ENCODE measurements at places on chromosomes 6 and 20. TPM values are rescaled to one million over a fixed set of nuclear protein-coding genes. Genes with fewer than 3 reads are reported as not detected.
A peak's percentile ranks its signal among the peaks of the same experiment; 100 is the strongest.

DNA sequence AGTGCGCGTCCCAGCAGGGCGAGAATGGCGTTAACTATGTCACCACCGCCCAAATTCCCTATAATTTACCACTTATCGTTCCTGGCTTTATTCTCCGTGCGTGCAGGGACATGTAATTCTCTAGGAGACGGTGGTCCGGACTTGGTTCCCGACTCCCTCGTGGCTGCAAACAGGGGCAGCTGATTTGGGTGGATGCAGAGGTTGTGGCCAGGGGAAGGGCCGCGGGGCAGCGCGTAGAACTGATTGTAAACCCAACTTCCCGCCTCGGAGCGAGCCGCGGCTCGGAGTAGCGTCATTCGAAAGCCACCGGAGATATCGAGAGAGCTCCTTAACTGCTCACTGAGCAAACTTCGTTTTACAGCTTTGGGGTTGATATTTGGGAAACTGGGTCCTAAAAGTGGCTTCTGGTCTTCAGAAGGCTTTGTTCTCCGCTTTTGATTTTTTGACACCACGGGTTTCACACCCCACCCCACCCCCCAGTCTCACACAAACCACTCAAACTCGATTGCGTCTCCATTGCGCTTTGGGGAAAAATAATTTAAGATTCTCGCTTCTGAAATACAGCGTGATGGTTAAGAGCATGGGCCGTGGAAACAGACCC is 17.5 kb upstream of the ZSCAN9 start:
- ATAC-seq, result peak; percentile 81

GRCh38 chr6:141452354-141452686 is 680.4 kb upstream of the GJE1 start:
- no peak for ATAC-seq

DNA sequence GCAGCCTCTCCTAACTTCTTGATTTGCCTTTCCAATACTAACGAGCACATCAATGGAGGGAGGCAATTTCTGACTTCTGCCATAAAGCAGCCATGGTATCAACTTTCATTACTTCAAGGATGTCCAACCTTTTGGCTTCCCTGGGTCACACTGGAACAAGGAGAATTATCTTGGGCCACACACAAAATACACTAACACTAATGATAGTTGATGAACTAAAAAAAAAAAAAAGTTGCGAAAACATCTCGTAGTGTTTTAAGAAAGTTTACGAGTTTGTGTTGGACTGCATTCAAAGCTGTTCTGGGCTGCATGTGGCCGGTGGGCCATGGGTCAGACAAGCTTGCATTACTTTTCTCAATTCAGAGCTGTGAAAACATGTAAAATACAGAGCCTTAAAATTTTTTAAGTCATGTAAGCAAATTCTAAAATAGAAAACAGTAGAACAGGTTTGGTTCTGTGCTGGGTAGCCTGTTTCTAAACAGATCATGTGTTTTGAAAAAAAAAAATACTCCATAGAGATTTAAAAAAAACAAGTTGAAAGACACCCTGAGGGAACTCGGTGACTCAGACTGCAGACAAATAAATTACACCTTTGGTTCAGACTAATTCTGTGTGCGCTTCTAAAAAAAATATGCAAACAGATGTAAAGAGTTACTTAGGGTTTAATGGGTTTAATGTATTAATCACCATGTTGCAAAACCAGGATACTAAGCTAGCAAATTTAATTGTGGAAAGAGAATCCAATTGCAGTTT is 43.6 kb upstream of the SLC22A23 start:
- ATAC-seq, result peak; percentile 57

DNA sequence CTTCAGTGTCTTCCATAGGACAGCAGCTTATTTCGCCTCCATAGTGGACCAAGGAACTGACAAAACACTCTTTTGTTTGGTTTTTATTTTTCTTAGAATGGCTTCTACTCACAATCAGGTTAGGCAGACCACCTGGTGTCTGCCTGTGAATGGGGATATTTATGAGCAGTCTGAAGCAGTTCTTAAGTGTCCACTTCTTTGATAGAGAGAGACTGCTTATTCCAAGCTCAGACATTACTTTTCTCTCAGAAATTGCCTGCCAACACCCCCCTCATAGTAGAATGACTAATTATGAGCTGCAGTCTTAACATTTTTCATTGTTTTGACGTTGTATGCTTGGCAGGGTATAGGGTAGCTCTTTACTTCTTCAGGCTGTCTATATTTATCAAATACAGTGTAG is 174.7 kb downstream of the ZFAND3 start:
- no peak for ATAC-seq

Gene GRM1
- 0.23 TPM for total RNA-seq

GRCh38 chr6:53335224-53335994 is 13.3 kb downstream of the ELOVL5 start:
- no peak for ATAC-seq

Gene RAMACL
- total RNA-seq, result 1.9 TPM

- no peak for ATAC-seq
Measured at GRCh38 chr6:136086686-136087085, 163.4 kb downstream of the MTFR2 start.

DNA sequence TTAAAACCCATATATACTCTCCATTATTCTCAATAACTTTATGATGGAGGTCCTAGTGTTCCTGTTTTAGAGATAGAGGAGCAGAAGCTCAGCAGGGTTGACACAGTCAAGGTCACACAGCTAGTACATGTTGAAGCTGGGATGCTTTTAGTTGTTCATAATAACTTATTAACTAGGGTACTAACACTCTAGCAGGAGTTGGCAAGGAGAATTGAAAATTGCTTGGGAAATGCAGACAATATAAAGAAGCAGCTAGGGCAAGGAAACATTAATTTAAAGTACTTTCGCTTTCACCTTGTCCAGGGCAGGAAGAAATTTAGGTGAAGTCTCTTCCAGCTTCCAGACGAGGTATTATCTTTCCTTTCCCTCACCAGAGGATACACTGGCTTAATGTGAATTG is 133.7 kb downstream of the RCAN2 start:
- no peak for ATAC-seq

Gene KIAA1755
- total RNA-seq, result 73.6 TPM

Gene RAB32
- total RNA-seq, result 91.4 TPM

Gene DPPA5
- not detected for total RNA-seq

Gene C20orf144
- 1.1 TPM for total RNA-seq

- peak; percentile 82 for ATAC-seq
Measured at GRCh38 chr6:15615802-15616201, 47.0 kb downstream of the DTNBP1 start.

GRCh38 chr6:155883741-155884140 is 428.1 kb upstream of the NOX3 start:
- ATAC-seq, result no peak

GRCh38 chr6:31190488-31190887 is 20.0 kb upstream of the POU5F1 start:
- no peak for ATAC-seq

Gene PSORS1C2
- 0.92 TPM for total RNA-seq

- peak; percentile 58 for ATAC-seq
Measured at GRCh38 chr6:90490030-90490716, 96.7 kb downstream of the MAP3K7 start.

GRCh38 chr20:671252-672030 is 4.2 kb downstream of the SCRT2 start:
- no peak for ATAC-seq

DNA sequence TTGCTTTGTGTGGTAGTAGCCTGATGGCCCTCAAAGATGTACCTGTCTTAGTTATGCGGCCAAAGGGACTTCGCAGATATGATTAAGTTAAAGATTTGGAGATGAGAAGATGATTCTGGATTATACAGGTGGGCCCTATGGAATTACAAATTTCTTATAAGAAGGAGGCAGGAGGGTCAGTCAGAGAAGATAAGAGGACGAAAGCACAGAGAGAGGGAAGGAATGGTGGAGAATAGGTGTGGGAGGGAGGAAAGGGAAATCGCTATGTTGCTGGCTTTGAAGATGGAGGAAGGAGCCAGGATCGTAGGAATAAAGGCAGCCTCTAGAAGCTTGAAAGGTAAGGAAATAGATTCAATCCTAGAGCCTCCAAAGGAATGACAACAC is 1.2 kb upstream of the TSPYL1 start:
- ATAC-seq, result no peak

DNA sequence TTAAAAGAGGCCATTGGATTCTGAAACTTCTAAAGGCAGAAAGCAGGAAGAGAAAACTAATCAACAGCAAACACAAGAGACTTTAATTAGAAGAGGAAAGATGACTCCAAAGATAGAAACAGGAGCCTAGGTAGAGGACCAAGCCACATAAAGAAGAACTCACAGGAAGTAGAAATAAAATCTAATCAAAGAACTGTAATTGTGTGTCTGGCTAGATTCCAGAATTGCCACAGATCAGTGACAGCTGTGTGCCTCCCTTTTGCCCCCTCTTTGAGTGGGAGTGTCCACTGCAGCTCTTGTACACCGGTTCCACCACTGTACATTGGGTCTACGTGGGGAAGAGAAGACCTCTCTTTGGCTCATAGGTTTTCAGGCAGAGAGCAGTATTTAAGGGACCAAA is 22.3 kb upstream of the THEMIS start:
- ATAC-seq, result no peak

Gene IRAK1BP1
- 5.8 TPM for total RNA-seq
